ENCODE measurements at places on chromosomes 16 and 17. TPM values are rescaled to one million over a fixed set of nuclear protein-coding genes. Genes with fewer than 3 reads are reported as not detected.

Gene AATK
- 2.3 TPM for total RNA-seq

Gene CDYL2
- 3.2 TPM for total RNA-seq

Gene SLFN14
- not detected for total RNA-seq

Gene BAIAP3
- total RNA-seq = 3.9 TPM

Gene OR3A3
- not detected for total RNA-seq

GRCh38 chr16:72963533-72964315 lies 84.2 kb downstream of the ZFHX3 start:
- peaks cover 40% of the 10 kb centered on the region for H3K4me1 ChIP-seq
- no peak overlapping the region for H3K4me3 ChIP-seq
- H3K27ac ChIP-seq = no peak overlapping the region
- H3K36me3 ChIP-seq = peaks cover 15% of the 10 kb centered on the region

DNA sequence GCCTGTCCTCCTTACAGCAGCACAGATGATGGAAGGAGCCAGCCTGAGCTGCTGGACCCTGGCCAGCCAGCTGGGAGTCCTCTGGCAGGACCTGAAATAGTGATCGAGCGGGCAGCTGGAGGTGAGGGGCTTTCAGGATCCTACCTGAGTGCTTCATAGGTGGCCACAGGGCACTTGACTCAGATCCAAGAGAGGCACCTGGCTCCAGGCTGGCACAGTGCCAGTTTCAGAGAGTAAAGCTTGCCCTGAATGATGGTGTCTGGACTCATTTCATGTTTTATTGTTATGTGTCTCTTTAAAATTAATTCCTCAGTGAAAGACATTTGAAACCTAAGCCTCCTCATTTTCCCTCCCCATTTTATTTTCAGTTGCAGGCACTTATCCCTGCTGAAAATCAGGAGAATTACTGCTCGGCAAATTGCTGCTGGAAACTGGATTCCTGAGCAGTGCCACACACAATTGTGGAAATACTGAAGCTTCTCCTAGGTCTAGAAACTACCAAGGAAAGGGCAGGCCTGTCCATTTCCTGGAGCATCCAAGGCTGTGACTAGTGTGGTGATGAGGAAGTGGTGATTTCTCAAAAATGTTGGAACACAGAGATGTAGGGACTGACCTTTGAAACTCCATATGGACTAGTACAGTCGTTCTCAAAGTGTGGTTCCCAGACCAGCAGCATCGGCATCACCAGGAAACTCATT lies 16.1 kb upstream of the ADAMTS18 start:
- no peaks in the 10 kb centered on the region for H3K4me1 ChIP-seq
- no peaks in the 10 kb centered on the region for H3K27me3 ChIP-seq
- H3K36me3 ChIP-seq = no peaks in the 10 kb centered on the region
- DNase-seq = no peak
- H3K4me3 ChIP-seq = no peak overlapping the region
- no peak overlapping the region for H3K27ac ChIP-seq

- no peak overlapping the region for H3K27ac ChIP-seq
- H3K36me3 ChIP-seq = no peaks in the 10 kb centered on the region
- DNase-seq = no peak
- H3K27me3 ChIP-seq = peaks cover 50% of the 10 kb centered on the region
These were observed 19.9 kb downstream of the MAF start for GRCh38 chr16:79580453-79581191.

DNA sequence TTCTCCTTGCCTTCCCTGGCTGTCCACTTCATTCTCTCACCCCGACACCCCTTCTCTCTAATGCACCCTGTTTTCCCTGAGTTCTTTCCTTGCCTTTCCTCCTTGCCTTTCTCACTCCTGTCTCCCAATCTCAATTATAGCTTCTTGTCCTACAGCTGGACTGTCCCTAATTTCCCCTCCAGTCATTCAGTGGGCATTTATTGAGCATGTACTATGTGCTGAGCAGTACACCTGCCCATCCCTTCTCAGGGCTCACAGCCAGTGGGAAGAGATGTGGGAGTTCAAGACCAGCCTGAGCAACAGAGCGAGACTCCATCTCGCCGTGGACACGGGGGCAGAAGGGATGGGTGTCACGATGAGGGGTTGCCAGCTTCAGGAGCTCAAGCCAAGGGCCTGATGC lies 5.8 kb downstream of the ATP2A1 start:
- peaks cover 15% of the 10 kb centered on the region for H3K4me1 ChIP-seq
- DNase-seq = no peak
- H3K27me3 ChIP-seq = peaks cover 29% of the 10 kb centered on the region
- no peak overlapping the region for H3K27ac ChIP-seq

GRCh38 chr16:85988723-85989313 lies 89.9 kb downstream of the IRF8 start:
- no peak for DNase-seq
- H3K27me3 ChIP-seq = peaks cover 98% of the 10 kb centered on the region
- peaks cover 3% of the 10 kb centered on the region for H3K4me1 ChIP-seq
- H3K36me3 ChIP-seq = no peaks in the 10 kb centered on the region
- H3K4me3 ChIP-seq = no peak overlapping the region
- no peak overlapping the region for H3K27ac ChIP-seq

DNA sequence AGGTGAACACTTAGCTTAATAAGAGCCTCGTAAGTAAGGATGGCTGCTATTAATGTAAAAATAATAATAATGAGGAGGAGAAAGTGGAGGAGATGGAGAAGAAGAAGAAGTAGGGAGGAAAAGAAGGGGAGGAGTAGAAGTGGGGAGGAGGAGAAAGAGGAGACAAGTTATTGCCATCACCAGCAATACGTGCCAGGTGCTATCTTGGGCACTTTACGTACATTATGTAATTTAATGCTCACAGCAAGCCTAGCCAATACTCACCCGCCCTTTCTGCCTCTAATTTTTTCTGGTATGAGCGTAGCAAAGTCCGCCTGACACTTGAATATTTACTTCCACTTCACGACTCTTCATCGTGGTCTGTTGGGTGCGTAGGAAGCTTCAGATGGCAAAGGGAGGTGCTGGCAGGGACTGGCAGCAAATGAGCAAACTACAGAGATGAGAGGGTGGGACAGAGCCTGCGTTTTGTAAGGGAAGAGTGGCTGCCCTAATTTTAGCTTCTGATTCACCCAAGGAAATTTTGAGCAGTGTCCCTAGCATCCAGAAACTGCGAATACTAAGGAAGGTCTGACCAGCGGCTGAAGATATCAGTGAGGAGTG lies 42.1 kb upstream of the CDH13 start:
- H3K36me3 ChIP-seq = no peaks in the 10 kb centered on the region
- H3K4me3 ChIP-seq = peak overlapping the region; percentile 45
- no peaks in the 10 kb centered on the region for H3K27me3 ChIP-seq
- DNase-seq = no peak
- peak overlapping the region; percentile 64 for H3K27ac ChIP-seq

- DNase-seq = no peak
- H3K27ac ChIP-seq = no peak overlapping the region
- no peak overlapping the region for H3K4me3 ChIP-seq
- peaks cover 8% of the 10 kb centered on the region for H3K27me3 ChIP-seq
- no peaks in the 10 kb centered on the region for H3K36me3 ChIP-seq
These were observed 1.1 kb upstream of the PIK3R6 start for GRCh38 chr17:8868529-8868951.

DNA sequence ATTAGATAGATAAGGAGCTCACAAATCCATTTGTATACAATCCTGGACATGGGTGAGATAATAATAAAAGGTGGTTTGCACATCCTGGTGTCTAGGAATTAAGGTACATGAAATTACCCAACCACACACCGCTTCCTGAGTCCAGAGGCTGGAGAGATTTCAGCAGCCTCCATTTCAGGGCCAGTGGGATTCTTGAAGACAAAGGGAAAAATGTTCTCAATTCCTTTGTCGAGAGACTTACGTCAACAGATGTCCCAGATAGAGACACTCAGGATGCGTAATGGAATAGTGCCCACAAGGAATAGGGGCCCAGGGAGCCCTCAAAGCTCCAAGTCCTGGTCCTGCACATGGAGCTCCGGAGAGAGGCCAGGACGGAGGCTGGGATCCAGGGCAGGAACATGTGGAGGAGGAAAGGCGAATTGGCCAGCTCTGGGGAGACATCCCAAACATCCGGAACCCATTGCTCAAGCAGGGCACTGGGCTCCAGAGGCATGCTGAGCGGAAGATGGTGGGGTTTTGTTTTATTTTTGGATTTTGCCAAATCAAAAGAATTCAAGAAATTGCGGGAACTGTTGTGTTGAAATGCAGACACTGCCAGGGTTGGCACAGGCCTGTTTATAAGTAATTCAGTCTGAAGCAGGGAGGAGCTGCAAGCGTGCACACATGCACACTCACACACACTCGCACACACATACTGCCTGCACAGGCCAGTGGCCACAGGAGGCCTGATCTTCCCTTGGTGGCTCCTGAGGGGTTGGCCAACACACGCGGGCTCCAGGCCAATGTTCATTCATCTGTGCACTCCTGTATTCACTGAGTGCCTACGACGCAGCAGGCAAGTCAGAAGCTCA lies 97.2 kb downstream of the NOG start:
- H3K27ac ChIP-seq = no peak overlapping the region
- H3K36me3 ChIP-seq = no peaks in the 10 kb centered on the region
- no peak for DNase-seq

GRCh38 chr17:37770631-37771518 lies 26.0 kb upstream of the HNF1B start:
- peak; percentile 29 for DNase-seq
- no peaks in the 10 kb centered on the region for H3K36me3 ChIP-seq
- no peak overlapping the region for H3K27ac ChIP-seq

DNA sequence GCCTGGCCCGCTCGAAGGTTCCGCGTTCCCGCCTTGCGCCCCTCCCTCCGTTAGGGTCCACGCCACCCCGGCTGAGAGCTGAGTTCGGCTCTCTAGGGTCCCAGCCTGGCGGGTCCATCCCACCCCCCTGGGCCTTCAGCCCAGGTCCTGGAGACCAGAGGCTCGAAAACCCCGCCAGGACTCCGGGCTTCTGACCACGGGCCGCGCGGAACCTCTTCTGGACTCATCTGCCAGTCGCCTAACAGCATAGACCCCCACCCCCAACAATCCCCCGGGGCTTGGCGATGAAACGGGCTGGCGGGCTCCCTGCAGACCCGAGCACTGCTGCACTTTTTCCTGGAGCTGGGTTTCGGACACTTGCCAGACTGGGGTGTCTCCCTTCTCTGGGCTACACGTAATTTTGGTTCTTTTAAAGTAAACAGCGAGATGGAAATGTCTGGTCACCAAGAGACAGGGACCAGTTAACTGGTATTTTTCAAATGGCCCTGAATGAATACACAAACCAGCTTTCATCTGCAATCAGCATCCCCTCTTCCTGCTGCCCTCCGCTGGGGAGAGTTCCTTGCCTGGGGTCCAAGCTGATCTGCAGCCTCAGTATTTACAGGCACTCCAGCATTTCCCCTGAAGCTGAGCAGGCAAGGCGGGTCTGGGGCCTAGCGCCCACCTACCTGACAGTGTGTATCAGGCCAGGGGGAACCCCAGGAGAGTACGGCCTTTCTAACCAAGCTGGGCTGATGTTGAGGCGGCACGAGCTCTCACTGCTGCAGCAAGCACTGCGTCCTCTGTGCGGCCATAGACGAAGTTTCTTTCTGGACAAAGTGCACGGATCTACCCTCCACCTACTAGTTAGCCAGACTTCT lies 639 bp upstream of the TRIM65 start:
- peaks cover 44% of the 10 kb centered on the region for H3K36me3 ChIP-seq
- peak overlapping the region; percentile 99 for H3K27ac ChIP-seq
- peaks cover 36% of the 10 kb centered on the region for H3K4me1 ChIP-seq
- H3K27me3 ChIP-seq = no peaks in the 10 kb centered on the region
- peak overlapping the region; percentile 75 for H3K4me3 ChIP-seq

GRCh38 chr17:44004077-44004760 lies at the start of gene NAGS:
NAGS (plus strand) TSS chr17:44004622; CDS start chr17:44004664, 42 bp downstream.
- no peak within 1 kb of the TSS for H3K27ac ChIP-seq
- peaks cover 43% of the 10 kb centered on the region for H3K4me1 ChIP-seq
- peak within 1 kb of the TSS; percentile 81 for H3K4me3 ChIP-seq
- DNase-seq = no peak
- no peaks in the 10 kb centered on the region for H3K36me3 ChIP-seq
- peaks cover 41% of the 10 kb centered on the region for H3K27me3 ChIP-seq

- no peak overlapping the region for H3K27ac ChIP-seq
- H3K27me3 ChIP-seq = no peaks in the 10 kb centered on the region
- H3K4me3 ChIP-seq = no peak overlapping the region
- H3K4me1 ChIP-seq = peaks cover 6% of the 10 kb centered on the region
These were observed 161.1 kb downstream of the STX8 start for GRCh38 chr17:9414471-9414870.

GRCh38 chr17:6476810-6477179 lies 32.5 kb downstream of the PIMREG start:
- H3K27me3 ChIP-seq = peaks cover 31% of the 10 kb centered on the region
- H3K27ac ChIP-seq = no peak overlapping the region
- no peaks in the 10 kb centered on the region for H3K4me1 ChIP-seq
- DNase-seq = no peak
- H3K4me3 ChIP-seq = no peak overlapping the region

- H3K4me1 ChIP-seq = peaks cover 42% of the 10 kb centered on the region
- no peaks in the 10 kb centered on the region for H3K27me3 ChIP-seq
- no peak overlapping the region for H3K27ac ChIP-seq
- DNase-seq = no peak
These were observed 25.0 kb downstream of the GPRC5B start for GRCh38 chr16:19859603-19860002.

DNA sequence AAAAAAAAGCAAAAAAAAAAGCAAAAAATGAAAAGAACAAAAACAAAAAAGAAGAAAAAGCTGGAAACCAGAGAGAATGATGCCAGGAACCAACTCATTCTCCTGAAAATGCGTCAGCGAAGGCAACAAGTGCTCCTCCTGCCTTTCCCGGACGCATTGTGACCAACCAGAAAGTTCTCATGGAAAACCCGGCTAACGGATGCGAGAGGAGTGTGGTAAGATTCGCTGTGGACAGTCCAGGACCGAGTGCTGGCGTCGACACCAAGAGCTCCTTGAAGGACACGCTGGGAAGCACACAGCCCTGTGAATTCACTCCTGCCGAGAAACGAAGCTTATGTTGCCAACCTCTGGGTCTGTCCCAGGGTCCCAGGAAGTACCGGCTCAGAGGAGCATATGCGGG lies 43.4 kb downstream of the METRNL start:
- H3K36me3 ChIP-seq = no peaks in the 10 kb centered on the region
- H3K4me1 ChIP-seq = peaks cover 14% of the 10 kb centered on the region
- peaks cover 28% of the 10 kb centered on the region for H3K27me3 ChIP-seq
- no peak overlapping the region for H3K27ac ChIP-seq

All from left ventricle myocardium inferior (tissue), 1 donor.